ENCODE measurements at places on chromosomes 1 and 21. TPM values are rescaled to one million over a fixed set of nuclear protein-coding genes. Genes with fewer than 3 reads are reported as not detected.

Gene DCLRE1B
- total RNA-seq: 2.9 TPM

Gene CD2
- 6.3 TPM for total RNA-seq

Gene TRIM17
- total RNA-seq: not detected

Gene HES2
- 16.1 TPM for total RNA-seq

Gene NCDN
- total RNA-seq: 9.6 TPM

Gene LCE1C
- total RNA-seq: not detected

Gene PTTG1IP
- 552 TPM for total RNA-seq

Gene WDR64
- total RNA-seq: not detected

Gene NMNAT2
- total RNA-seq: 0.27 TPM

Gene OR1C1
- not detected for total RNA-seq

Gene GORAB
- 8.2 TPM for total RNA-seq

Gene WDR47
- total RNA-seq: 6.7 TPM

Gene MORN1
- total RNA-seq: 34.0 TPM

Gene CFHR3
- not detected for total RNA-seq

Gene CD52
- total RNA-seq: not detected

Gene CELSR2
- total RNA-seq: 3.7 TPM

Gene CYP4B1
- 34.6 TPM for total RNA-seq

Gene OPTC
- not detected for total RNA-seq
